ENCODE measurements at places on chromosomes 2 and 18. TPM values are rescaled to one million over a fixed set of nuclear protein-coding genes. Genes with fewer than 3 reads are reported as not detected.

DNA sequence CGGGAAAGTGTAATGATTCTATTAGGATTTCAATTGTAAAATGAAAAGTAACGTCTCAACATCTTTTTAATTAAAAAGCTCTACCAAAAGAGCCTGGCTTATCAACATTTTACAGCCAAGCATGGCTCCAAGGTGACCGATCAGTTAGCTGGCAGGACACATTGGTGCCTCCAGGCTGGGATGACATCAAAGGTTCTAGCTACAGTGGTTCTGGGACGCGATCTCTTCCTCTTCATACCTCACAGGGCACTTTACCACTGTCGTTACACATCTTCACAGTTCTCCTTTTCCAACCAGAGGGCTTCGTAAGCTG, 693 bp downstream of the ORC2 start:
- DNase-seq = no peak

GRCh38 chr2:145199827-145200706, 680.1 kb upstream of the ZEB2 start:
- no peak for DNase-seq

EFHD1 gene
- not detected for total RNA-seq

DNA sequence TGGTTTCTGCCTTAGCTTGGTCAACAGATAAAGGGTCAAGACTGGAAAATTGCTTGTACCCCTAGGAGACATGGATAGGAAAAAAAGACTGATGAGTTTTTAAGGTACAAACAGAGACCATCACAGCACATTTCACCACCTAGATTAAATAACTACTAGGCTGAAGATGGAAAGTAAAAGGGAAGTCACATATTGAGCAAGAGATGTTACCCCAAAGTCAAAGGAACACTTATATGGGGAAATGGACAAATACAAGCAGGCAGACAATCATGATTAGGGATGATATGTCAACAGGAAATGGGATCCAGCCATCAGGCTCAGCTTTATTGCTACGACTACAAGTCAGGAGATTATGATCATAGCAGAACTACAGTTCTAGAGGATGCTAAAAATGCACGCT, 1643.1 kb upstream of the CELF4 start:
- DNase-seq = no peak

C2orf80 gene
- not detected for total RNA-seq

- DNase-seq = peak; percentile 94
Observed at GRCh38 chr2:121884511-121884921, 129.1 kb downstream of the TSN start.

- no peak for DNase-seq
Observed at GRCh38 chr2:231050018-231050901, 6.4 kb upstream of the PSMD1 start.

DNA sequence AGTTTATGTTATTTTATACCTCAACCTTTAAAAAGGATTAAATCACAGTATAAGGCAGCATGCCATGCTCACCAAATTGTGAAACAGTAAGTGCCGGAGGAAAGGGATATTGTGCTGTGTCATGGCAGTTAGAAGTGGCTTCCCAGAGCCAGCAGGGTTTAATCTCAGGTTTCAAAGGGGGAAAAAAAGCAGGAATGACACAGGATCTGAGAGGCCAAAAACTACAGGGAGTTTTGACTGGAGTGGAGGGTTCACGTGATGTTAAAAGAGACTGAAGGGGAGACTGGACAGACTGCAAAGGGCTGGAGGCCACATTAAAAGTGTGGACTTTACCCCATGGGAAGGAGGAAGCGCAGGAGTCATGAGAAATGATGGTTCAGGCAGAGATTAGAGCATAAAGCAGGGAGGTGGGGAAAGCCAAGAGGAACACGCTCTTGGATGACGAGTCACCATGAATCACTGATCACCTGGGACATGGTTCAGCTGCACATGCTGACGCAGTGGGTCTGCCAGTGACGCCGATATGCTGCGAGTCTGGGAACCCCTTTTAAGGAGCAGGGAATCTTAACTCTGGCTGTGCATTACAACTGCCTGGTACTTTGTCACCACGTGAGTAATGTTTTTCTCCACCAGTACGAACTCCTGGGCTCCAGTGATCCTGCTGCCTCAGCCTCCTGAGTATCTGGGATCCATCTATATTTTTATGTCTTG, 6.1 kb downstream of the CHMP1B start:
- DNase-seq = peak; percentile 92

- DNase-seq = no peak
Observed at GRCh38 chr2:146602383-146602782, 1242.4 kb upstream of the ACVR2A start.

NT5C1B gene
- not detected for total RNA-seq

- DNase-seq = no peak
Observed at GRCh38 chr2:98583276-98583675, 25.0 kb downstream of the COA5 start.
